GM23248 (cell line): ENCODE measurements at places on chromosomes 2 and 18. TPM values are rescaled to one million over a fixed set of nuclear protein-coding genes. Genes with fewer than 3 reads are reported as not detected.

DNA sequence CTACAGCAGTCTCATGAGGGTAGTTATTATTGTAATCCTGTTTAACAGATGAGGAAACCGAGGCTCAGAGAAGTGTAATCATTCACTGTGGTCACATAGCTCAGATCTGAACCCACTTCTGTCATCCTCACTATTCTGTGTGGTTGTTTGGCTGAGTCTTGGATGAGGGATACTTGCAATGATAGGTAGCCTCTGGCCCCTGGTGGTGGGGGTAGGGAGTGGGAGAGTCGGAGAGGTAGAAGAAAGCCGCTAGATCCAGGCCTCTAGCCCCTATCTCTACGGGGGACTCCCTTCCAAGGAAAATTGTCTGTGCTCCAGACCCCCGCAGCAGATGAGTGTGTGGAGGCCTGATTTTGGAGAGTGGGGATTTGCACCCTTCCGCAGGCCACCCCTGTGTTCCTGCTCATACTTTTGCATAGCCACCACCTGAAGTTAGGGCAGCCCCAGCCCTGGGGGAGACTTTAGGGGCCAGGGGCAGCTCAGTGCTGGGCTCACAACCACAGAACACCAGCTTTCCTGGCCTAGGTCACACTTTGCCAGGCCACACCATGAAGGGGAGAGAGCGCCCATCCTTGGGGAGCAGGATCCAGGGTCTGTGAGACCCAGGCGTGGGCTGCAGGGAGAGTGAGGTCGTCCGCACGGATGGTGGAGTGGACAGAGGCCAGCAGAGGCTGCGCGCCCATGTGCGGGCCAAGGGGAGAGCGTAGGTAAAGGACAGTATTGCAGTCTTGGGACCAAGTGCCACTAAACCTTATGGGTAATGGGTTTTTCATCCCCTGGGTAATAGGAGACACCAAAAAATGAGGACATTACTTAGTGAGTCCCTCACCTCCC is 148.2 kb downstream of the GLI2 start:
- no peaks in the 10 kb centered on the region for H3K36me3 ChIP-seq
- no peak overlapping the region for H3K27ac ChIP-seq
- H3K4me3 ChIP-seq, result no peak overlapping the region
- DNase-seq, result no peak
- no peaks in the 10 kb centered on the region for H3K4me1 ChIP-seq
- no peaks in the 10 kb centered on the region for H3K27me3 ChIP-seq

GRCh38 chr2:212902421-212902820 is 249.0 kb downstream of the IKZF2 start:
- no peaks in the 10 kb centered on the region for H3K27me3 ChIP-seq
- DNase-seq, result no peak
- no peaks in the 10 kb centered on the region for H3K36me3 ChIP-seq

DNA sequence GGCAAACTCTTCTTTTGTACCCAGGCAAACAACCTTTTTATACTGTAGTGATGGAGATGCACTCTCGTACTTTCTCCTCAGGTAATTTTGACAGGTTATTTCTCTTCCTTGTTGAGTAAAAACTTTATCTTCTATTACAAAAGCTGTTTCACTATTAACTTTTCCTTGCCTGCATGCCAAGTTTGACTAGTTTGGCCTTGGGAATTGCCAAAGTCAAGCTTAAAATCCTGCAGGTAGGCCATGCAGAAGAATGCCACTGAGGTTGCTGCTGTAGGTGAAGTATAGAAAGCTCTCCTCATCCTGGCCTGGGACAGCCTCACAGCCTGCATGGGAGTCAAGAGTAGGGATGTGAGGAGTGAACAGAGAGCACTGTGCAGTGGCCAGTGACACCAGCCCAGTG is 1293.5 kb upstream of the CHAC2 start:
- no peaks in the 10 kb centered on the region for H3K36me3 ChIP-seq
- no peak for DNase-seq
- no peak overlapping the region for H3K27ac ChIP-seq
- H3K27me3 ChIP-seq, result no peaks in the 10 kb centered on the region

DNA sequence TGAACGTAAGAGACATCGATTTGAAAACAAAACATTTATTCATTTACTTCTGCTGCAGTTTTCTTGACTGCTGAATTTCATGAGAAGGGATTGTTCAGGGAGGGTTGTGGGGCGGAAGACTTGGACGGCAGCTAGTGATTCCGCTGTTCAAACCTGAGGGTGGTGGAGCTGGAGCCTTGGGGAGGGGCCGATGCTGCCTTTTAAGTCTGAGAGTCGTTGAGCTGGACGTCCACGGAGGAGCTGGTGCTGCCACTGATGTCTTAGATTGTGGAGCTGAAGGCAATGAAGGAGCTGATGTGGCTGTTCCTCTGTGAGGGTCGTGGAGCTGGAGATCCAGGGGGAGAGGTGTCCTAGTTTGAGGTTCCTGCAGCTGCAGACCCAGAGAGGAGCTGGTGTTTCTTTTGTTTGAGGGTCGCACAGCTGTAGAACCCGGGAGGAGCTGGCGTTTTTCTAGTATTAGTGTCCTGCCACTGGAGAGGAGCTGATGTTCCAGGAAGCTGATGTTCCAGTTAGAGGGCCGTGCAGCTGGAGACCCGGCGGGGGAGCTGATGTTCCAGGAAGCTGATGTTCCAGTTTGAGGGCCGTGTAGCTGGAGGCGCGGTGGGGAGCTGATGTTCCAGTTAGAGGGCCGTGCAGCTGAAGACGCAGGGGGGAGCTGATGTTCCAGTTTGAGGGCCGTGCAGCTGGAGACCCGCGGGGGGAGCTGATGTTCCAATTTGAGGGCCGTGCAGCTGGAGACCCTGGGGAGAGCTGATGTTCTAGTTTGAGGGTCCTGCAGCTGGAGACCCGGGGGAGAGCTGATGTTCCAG is 150.9 kb downstream of the RTP5 start:
- no peaks in the 10 kb centered on the region for H3K36me3 ChIP-seq
- H3K27me3 ChIP-seq, result peaks cover 34% of the 10 kb centered on the region
- no peak overlapping the region for H3K4me3 ChIP-seq
- H3K27ac ChIP-seq, result no peak overlapping the region
- no peaks in the 10 kb centered on the region for H3K4me1 ChIP-seq

GRCh38 chr18:75859533-75859932 is 432.0 kb upstream of the SMIM21 start:
- H3K4me1 ChIP-seq, result no peaks in the 10 kb centered on the region
- no peak for DNase-seq
- no peaks in the 10 kb centered on the region for H3K27me3 ChIP-seq
- no peak overlapping the region for H3K4me3 ChIP-seq

DNA sequence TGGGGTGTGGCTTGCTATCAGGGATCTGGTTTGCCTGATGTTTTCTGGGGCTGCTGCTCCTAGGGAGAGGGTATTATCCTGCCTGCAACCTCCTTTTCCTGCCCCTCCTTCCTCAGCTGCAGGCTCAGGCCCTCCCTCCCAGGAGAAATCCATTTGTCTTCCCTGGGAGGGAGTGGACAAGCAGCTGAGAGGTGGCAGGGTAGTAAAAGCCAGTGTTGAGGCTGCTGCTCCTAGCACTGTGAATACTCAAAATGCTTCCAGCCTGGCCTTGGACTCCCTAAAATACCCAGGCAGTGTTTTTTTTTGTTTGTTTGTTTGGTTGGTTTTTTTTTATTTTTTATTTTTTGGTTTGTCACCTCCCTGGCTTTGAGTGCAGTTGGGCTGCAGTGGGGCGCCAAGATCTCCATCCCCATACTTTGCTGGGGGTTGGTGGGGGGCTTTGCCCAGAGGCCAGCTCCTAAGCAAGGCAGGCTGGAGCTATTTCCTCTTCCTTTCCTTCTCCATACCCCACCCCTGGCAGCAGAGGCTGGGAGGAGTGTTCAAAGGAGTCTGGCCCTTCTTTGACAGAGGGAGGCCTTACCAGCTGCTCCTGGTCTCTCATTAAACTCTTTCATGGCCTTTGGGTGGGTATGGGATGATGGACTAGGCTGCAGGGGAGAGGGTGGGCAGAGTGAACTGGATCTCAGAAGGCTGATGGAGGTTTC is 13.6 kb downstream of the HOXD3 start:
- H3K27me3 ChIP-seq, result no peaks in the 10 kb centered on the region
- H3K4me1 ChIP-seq, result peaks cover 8% of the 10 kb centered on the region; the same call in 1 of the 2 replicates
- H3K4me3 ChIP-seq, result no peak overlapping the region
- no peak overlapping the region for H3K27ac ChIP-seq

DNA sequence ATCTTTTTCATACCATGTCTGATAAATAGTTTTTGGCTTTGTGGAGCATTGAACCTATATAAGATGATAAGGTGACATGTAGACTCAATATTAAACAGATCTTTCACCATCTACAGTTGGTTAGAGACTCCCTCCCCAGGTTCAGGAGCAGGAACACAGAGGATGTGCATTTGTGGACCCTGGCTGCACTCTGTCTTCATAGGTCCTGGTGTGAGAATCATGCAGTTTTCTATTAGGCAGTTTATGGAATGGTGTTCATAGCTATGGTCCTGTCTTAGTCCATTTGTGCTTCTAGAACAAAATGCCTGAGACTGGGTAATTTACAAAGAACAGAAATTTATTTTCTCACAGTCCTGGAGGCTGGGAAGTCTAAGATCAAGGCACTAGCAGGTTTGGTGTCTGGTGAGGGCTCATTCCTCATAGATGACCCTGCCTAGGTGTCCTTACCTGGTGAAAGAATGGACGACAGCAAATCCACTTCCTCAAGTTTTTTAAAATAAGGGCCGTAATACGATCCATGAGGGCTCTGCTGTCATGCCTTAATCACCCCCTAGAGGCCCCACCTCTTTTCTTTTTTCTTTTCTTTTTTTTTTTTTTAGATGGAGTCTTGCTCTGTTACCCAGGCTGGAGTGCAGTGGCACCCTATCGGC is 35.3 kb upstream of the FAM98A start:
- H3K27me3 ChIP-seq, result no peaks in the 10 kb centered on the region; the same call in 1 of the 2 replicates
- no peak overlapping the region for H3K4me3 ChIP-seq
- no peak overlapping the region for H3K27ac ChIP-seq
- no peaks in the 10 kb centered on the region for H3K36me3 ChIP-seq
- H3K4me1 ChIP-seq, result no peaks in the 10 kb centered on the region
- no peak for DNase-seq

- H3K4me3 ChIP-seq, result peak overlapping the region; percentile 75
- peaks cover 27% of the 10 kb centered on the region for H3K4me1 ChIP-seq
- DNase-seq, result peak; percentile 77
- no peaks in the 10 kb centered on the region for H3K27me3 ChIP-seq
- peak overlapping the region; percentile 4; the same call in 1 of the 2 replicates for H3K27ac ChIP-seq
These were observed 9.1 kb upstream of the ARID5A start for GRCh38 chr2:96527286-96528005.

GRCh38 chr2:142586693-142587580 is 290.5 kb upstream of the KYNU start:
- no peak overlapping the region for H3K4me3 ChIP-seq
- DNase-seq, result no peak
- no peak overlapping the region for H3K27ac ChIP-seq
- H3K36me3 ChIP-seq, result no peaks in the 10 kb centered on the region
- no peaks in the 10 kb centered on the region for H3K4me1 ChIP-seq

DNA sequence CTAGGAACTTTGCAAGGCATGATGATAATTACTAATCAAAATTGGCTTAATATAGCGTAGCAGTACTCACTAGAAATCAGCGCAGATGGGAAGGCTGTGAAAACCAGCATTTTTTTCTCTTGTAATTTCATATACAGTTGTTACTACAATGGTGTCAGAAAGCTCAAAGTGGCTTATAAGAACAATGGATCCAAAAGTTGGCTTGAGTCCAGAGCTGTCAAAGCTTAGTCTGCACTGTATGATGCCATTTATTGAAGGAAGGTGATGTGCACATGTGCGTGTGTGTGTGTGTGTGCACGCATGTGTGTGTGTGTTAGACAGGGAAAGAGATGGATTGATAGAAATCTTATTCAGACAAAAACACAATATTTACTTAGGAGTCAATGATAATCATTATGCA is 341.3 kb downstream of the TGIF1 start:
- no peaks in the 10 kb centered on the region for H3K36me3 ChIP-seq
- H3K27me3 ChIP-seq, result no peaks in the 10 kb centered on the region
- H3K4me1 ChIP-seq, result peaks cover 24% of the 10 kb centered on the region
- no peak for DNase-seq

- H3K27me3 ChIP-seq, result no peaks in the 10 kb centered on the region
- no peak overlapping the region for H3K4me3 ChIP-seq
- no peaks in the 10 kb centered on the region for H3K36me3 ChIP-seq
- peaks cover 20% of the 10 kb centered on the region for H3K4me1 ChIP-seq
These were observed 32.6 kb downstream of the PPP1R1C start for GRCh38 chr2:182018218-182018617.

DNA sequence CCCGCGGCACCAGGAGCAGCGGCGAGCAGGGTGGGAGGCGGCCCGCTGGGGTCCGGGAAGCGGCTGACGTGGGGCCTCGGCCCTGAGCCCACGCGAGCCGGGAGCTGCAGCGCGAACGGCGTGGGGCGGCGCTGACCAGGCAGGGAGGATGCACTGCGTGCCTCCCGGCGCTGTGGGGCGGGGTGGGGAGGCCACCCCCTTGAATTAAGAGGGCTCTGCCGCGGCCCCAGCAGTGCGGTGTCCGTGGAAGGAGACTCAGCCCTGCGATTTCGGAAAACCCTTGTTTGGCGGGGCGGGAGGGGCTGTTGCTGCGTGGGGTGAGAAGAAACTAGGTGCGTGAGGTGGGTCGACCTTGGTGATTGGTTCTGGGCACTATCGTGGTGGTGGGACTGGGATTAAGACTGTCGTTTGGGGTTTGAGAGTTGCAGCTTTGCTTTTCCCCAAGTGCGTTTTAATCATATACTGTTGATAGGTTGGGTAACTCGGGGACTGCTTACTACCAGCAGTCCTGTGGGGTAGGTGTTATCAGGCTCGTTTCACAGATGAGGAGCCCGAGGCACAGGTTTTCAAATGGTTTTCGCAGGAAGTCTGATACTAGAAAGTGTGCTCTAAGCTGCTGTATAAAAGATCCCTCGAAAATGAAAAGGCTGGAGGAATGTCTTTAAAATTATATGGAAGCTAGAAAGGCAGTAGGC is 722 bp downstream of the ACSL3 start:
- H3K27ac ChIP-seq, result peak overlapping the region; percentile 84
- peak overlapping the region; percentile 81 for H3K4me3 ChIP-seq
- H3K27me3 ChIP-seq, result no peaks in the 10 kb centered on the region
- DNase-seq, result peak; percentile 72
- H3K36me3 ChIP-seq, result no peaks in the 10 kb centered on the region

GRCh38 chr2:177476897-177477296 is 84.3 kb downstream of the AGPS start:
- peaks cover 8% of the 10 kb centered on the region for H3K4me1 ChIP-seq
- H3K27ac ChIP-seq, result no peak overlapping the region
- no peak overlapping the region for H3K4me3 ChIP-seq
- DNase-seq, result no peak
- peaks cover 5% of the 10 kb centered on the region; the same call in 1 of the 2 replicates for H3K36me3 ChIP-seq

GRCh38 chr2:118591223-118591622 is 256.2 kb downstream of the EN1 start:
- no peaks in the 10 kb centered on the region for H3K36me3 ChIP-seq
- DNase-seq, result no peak
- no peaks in the 10 kb centered on the region for H3K4me1 ChIP-seq

Gene AQP12A
- polyA plus RNA-seq, result not detected in 2 replicates

Gene DSG1
- not detected in 2 replicates for polyA plus RNA-seq

Gene DSG3
- polyA plus RNA-seq, result not detected in 2 replicates

Gene RNF125
- 0.18 and 0.77 TPM in 2 replicates for polyA plus RNA-seq

Gene FHL2
- polyA plus RNA-seq, result 598 and 610 TPM in 2 replicates

Gene EVX2
- not detected in 2 replicates for polyA plus RNA-seq
